ENCODE measurements at places on chromosomes 6 and 20. TPM values are rescaled to one million over a fixed set of nuclear protein-coding genes. Genes with fewer than 3 reads are reported as not detected.

DNA sequence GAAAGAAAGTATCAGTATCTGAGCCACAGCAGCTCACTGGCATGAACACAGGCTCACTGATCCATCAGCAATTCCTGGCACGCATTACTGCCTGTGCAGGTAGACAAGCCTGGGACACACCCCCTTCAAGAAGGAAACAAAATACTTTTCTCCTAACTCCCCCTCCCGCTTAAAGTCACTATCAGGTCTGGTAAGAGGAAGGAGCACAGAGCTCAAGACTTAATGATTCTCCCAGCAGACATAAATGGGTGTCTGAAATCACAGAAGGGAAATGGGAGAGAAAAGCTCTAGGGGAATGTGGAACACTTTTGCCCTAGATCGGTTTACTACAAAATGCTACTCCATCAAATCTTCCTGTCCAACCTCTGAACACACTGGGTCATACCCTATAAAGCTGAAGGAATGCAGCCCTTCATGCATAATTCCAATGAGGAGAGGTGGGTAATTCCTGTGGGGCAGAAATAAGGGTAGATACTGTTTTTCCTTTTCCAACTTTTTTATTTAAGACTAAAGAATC, at the start of gene ADGRF1:
ADGRF1 (minus strand) TSS at position 58 of the 517 bp plus-strand sequence. CDS start 13,271 bp downstream, outside the sequence.
- DNase-seq, result no peak

- no peak for DNase-seq
Observed at GRCh38 chr20:62274332-62274950, 28.4 kb upstream of the ADRM1 start.

Gene PAK5
- 4.8 TPM for total RNA-seq

GRCh38 chr6:73652637-73653570, 888 bp downstream of the SLC17A5 start:
- peak; percentile 76 for DNase-seq

DNA sequence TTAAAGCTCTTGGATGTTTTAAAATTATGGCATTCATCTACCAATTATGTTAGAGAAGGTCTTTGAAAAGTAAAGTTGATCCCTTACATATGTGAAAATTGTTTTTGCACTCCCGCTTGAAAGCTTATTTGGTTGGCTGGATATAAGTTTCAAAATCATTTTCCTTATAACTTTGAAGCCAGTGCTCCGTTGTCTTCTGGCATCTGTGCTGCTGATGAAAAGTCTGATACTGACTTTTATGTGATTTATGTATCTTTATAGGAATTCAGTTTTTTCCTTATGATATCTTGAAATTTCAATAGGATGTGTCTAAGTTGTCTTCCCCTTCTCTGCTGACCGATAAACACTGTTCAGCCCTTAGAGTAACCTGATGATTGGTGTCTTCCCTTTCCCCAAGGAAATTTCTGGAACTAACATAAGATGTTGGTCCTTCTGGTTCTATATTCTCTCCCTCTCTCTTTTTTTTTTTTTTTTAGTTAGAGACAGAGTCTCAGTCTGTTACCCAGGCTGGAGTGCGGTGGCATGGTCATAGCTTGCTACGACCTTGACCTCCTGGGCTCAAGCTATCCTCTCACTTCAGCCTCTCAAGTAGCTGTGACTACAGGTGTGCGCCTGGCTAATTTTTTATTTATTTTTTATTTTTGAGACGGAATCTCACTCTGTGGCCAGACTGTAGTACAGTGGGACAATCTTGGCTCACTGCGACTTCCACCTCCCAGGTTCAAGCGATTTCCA, 12.7 kb downstream of the PANK2 start:
- DNase-seq, result no peak

DNA sequence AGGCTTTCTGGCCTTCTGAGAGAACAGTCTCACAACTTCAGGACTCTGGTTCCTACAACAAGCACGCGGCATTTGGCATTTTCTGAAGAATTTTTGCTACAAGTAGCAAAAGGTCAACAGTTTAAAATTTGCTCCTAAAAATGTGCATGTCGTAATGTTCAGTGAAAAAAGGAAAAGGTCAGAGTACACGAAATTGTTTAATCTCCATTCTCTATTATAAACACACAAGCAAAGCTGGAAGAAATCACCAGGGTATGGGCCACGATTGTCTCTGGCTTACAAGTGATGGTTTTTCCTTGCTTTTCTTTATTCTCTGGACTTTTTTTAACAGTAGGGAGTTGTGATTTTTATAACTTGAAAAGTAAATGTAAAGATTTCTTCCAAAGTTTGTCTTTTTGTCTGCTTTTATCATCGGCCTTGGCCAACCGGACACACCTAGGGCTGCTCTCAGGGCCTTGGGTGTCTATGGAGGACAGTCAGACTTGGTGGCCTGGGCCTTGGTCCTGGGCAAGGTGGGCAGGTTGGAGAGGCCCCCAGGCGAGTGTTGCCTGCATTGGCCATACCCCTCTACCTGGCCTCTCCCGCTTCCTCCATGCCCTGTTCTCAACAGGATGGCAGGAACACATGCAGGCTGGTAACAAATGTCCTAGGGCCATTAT, 32.4 kb downstream of the PLEKHG1 start:
- no peak for DNase-seq

Gene ANKEF1
- 7.2 TPM for total RNA-seq

GRCh38 chr6:87936065-87936464, 111.6 kb upstream of the SPACA1 start:
- DNase-seq, result no peak

GRCh38 chr6:24207413-24207812, 81.4 kb downstream of the NRSN1 start:
- no peak for DNase-seq

DNA sequence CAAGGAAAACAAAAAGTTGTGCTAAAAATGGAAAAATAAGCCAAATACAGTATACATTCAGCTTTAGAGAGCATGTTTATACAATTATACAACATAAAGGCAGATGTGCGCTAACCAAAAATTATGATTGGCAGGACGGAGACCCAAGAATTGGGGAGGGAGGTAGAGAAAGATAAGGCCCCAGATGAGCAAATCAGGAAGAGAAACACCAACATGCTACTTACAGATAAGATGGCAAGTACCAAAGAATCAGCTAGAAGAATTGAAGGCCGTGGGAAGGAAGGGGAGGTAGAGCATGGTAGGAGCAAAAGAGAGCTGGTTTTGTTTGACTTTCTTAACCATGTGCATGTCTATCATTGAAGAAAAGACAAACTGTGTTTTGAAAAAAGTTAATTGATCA, 45.4 kb downstream of the PRND start:
- no peak for DNase-seq

GRCh38 chr20:14902432-14903089, 565.1 kb upstream of the FLRT3 start:
- no peak for DNase-seq

- DNase-seq, result no peak
Observed at GRCh38 chr20:7505152-7505834, 435.0 kb downstream of the HAO1 start.

DNA sequence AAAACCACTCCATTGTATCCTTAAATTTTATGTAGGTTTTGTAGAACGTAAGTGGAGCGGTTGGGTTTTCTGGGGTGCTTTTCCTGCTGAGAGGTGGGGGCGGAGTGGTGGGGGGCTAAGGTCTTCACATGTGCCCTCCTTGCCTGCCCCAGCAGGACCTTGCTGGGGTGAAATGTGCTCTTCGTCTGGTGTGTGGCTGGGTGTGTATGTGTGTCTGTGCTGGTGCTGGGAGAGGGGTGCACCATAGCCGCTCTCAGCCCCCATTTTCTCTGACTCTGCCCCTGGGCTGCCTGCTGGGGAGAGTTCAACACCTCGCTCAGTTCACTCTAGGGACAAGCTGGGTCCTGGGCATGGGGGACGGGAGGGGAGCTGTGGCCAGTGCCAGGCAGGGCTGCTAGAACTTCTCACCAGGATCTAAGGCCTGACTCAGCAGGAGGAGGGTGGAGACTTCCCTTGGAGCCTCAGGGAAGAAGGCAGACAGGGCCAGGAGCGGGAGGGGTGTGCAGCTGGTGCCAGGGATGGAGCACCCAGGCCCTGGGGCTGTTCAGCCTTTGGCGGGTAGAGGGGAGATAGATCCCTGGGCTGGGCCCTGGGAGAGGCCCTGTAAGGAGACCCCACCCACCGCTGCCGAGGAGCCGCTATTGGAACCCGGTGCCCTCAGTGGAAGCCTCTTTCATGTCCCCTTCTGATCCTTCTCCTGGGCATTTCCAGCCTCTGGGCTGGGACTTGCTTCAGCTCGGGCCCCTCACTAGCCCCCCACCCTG, 4.8 kb downstream of the SOX18 start:
- no peak for DNase-seq

GRCh38 chr6:31771992-31772358, 5.2 kb downstream of the VWA7 start:
- DNase-seq, result no peak

Gene SLC16A10
- total RNA-seq, result 40.8 TPM

DNA sequence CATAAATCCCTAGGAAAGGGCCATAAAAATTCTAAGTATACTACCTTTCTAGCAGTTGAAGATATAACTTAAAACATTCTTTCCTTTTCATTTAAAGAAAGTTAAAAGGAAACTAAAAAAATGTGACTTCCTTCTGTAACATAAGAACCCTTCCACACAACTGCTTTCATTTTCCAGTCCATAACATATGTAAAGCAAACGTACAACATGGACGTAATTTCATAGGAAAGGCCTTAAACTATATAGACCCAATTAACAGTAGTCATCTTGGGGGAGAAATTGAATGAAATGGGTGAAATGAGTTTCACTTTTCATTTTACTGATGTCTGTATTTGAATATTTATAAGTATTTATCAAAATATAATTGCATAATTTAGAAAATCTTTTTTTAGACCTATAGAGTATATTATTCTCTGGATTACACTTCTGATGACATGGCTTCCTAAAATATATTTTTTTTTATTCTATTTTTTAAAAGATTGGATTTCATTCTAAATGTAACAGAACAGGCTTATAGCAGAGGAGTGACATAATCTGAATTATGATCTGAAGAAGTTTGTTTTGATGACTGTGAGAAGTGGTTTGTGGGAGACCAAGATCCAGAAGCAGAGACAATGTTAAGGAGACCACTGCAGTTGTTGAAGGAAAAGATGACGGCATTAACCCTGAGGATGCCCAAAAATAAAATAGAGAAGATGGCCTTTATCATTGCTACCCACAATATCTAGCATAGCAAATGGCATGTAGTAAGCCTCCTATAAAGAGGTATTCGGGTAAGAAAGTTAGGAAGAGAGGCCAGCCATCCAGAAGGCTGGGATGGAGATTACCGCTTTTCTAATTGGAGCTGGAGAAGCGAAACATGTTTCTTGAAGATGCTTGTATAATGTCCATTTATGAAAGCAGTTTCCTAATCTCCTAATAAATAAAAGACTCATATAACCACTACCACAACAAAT, 260.4 kb downstream of the PTPRK start:
- no peak for DNase-seq

DNA sequence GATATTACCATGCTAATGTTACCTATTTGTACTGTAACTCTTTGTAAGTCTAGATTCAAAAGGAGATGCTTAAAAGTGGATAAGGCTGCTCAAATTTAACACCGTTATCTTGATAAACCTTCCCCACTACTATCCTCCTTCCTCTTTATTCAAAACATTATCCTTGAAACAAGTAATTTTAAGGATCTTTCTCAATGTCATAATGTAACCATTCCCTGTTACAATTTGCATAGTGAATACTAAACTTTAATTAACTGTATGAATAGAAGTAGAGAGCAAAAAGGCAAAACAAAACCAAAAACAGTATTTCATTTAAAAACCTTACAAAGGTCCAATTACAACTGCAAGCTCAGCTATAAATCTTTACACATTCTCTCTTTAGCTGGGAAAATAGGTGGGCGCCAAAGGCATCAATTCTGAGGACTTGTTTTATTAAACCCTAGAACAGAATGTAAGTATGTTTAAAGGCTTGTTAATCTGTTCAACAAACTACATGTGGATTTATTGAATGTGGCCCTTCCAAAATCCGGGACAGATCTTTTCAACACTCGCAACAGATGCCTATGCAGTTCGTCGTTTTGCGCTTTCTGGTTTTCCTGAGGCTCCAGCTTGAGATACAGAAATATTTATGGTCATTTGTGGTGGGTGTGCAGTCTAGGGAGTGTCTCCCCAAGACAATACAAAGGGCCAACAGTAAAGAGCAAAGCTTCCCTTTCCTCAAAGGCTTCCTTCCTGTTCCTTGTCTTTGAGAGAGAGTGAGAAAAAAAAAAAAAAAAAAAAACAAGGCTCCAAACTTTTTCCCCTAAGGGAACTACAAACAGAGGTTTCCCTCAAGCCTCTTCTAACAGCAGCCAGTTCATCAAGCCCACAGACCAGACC, 15.1 kb downstream of the KIF13A start:
- DNase-seq, result no peak

- DNase-seq, result peak; percentile 60
Observed at GRCh38 chr20:57092112-57092899, 174.1 kb downstream of the BMP7 start.

Gene KCNK5
- total RNA-seq, result 0.61 TPM

Gene PRDM13
- not detected for total RNA-seq

Gene BMP6
- 6.3 TPM for total RNA-seq

- DNase-seq, result peak; percentile 68
Observed at GRCh38 chr20:10672624-10673127, 1.1 kb downstream of the JAG1 start.

DNA sequence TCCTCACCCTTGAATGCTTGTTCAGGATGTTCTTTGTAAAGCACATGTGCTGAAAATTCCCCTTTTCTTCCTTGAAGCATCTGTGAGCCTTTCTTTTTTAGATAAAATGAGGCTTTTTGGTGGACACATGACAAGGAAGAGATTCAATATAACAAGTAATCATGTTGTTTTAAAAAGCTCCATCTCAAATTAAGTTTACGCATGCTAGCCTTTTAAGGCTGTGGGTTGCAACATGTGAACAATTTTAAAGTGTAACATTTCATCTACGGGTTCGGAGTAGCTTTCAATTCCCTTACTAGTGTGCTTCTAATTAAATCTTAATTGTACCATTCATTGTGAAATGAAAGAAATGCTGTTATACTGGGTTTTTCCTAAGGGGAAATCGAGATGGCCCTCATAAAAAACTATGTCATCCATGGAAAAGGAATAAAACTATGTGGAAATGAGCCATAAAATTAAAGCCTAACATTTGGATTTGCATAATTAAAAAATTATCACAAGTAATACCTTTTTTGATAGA, 19.3 kb upstream of the OSTM1 start:
- no peak for DNase-seq

DNA sequence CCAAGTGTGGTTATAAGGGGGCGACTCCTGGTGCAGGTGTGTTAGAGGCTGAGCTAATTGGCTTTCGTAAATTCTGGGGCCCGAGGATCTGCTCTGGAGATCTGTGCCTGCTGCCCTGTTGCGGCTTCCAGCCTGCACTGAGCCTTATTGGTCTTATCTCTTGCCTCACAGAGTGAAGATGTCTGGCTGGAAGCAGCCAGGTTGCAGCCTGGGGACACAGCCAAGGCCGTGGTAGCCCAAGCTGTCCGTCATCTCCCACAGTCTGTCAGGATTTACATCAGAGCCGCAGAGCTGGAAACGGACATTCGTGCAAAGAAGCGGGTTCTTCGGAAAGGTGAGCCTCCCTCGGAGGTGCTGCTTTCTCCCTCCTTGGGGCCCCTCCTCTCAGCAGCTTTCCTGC, 20.0 kb downstream of the PRPF6 start:
- no peak for DNase-seq

Gene TTLL9
- not detected for total RNA-seq

Gene CST2
- total RNA-seq, result 25.4 TPM

Gene LAMA2
- 81.6 TPM for total RNA-seq

Gene DNAH8
- not detected for total RNA-seq
